ENCODE measurements at places on chromosomes 5 and 9. TPM values are rescaled to one million over a fixed set of nuclear protein-coding genes. Genes with fewer than 3 reads are reported as not detected.
A peak's percentile ranks its signal among the peaks of the same experiment; 100 is the strongest.

GRCh38 chr9:5500441-5501235, 9.7 kb upstream of the PDCD1LG2 start:
- H3K27ac ChIP-seq, result no peak overlapping the region
- no peaks in the 10 kb centered on the region for H3K4me1 ChIP-seq
- DNase-seq, result no peak
- H3K4me3 ChIP-seq, result no peak overlapping the region
- no peaks in the 10 kb centered on the region for H3K36me3 ChIP-seq

FGF1 gene
- total RNA-seq, result not detected

GRCh38 chr9:35856882-35857281, 13.3 kb downstream of the OR13J1 start:
- DNase-seq, result no peak
- H3K4me1 ChIP-seq, result no peaks in the 10 kb centered on the region
- H3K27me3 ChIP-seq, result no peaks in the 10 kb centered on the region
- H3K4me3 ChIP-seq, result no peak overlapping the region
- no peaks in the 10 kb centered on the region for H3K36me3 ChIP-seq

DNA sequence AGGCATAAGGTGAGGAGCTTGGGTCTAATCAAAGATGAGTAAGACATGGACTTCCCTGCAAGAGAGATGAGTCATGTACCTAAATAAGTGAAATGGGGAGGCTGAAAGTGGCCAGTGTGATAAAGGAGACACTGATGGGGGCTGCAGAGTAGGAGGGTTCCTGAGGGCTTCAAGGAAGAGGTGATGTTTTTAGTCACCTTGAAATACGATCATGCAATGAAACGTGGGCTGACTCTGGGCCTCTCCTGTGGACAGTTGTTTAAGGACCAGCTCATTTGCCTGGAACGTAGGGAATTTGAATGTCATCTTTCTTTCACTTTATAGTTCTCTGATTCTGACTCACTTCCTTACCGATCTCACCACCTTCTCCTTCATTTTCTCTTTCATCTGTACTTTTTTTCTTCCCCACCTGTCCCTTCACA, 49.6 kb upstream of the CPLX2 start:
- no peak for DNase-seq
- no peaks in the 10 kb centered on the region for H3K27me3 ChIP-seq

CCNI2 gene
- total RNA-seq, result not detected

DNA sequence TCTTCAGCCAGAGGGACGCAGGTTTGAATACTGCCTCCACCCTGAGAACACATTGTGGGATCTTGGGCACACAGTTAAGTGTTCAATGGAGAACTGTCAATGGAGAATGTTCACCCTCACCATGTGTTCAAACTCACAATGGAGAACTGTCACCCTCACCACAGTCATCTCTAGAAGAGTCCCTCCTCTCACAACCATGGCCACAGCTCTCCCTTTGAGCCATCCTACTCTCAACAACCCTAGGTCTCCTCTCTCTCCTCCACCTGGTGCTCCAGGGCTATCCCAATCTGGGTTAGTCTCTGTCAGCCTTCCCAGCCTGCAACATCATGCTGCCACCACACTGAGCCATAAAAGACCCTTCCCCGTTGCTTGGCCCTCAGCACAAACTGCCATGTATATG, 36.3 kb upstream of the HAND1 start:
- no peaks in the 10 kb centered on the region for H3K27me3 ChIP-seq
- no peaks in the 10 kb centered on the region for H3K36me3 ChIP-seq
- H3K4me1 ChIP-seq, result peaks cover 8% of the 10 kb centered on the region
- no peak overlapping the region for H3K27ac ChIP-seq

DNA sequence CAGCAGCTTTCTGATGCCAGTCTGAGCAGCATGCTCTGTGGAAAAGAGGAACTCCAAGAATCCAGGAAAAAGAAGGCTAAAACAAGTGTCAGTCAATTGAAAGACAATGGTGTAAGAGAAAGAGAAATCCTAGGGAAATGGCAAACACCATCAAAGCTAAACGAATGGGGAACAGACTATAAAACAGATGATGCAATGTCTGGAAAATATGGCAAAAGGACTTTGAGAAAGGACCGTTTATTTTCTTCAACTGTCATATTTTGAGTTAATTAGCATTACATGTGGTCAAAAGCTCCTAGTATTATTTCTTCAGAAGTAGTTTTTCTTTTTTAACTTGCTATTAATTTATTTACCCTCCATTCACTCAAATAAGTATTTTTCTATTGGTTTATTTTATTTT, 465.2 kb downstream of the LRRC70 start:
- no peaks in the 10 kb centered on the region for H3K27me3 ChIP-seq
- H3K27ac ChIP-seq, result no peak overlapping the region
- H3K4me1 ChIP-seq, result peaks cover 10% of the 10 kb centered on the region
- H3K36me3 ChIP-seq, result no peaks in the 10 kb centered on the region
- H3K4me3 ChIP-seq, result no peak overlapping the region

DNA sequence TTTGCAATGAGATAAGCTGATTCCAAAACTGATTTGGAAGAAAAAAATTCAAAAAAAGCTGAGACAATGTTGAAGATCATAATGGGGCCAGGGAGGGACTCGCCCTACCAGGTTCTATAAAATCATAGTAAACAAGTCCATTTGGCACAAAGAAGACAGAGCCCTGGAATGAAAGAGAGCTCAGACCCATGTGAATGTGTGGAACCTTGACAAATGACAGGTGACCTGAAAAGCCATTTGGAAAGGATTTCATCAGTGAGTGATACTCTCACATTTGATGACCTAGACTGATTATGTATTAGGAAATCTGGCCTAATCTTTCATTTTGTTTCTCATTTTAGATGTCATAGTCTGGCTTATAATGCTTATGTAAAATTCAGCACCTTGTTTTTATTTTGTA, 26.8 kb downstream of the SPTAN1 start:
- H3K27me3 ChIP-seq, result no peaks in the 10 kb centered on the region
- no peaks in the 10 kb centered on the region for H3K4me1 ChIP-seq
- H3K36me3 ChIP-seq, result peaks cover 27% of the 10 kb centered on the region

ZDHHC11 gene
- total RNA-seq, result 0.92 TPM

DCP2 gene
- 123 TPM for total RNA-seq

DNA sequence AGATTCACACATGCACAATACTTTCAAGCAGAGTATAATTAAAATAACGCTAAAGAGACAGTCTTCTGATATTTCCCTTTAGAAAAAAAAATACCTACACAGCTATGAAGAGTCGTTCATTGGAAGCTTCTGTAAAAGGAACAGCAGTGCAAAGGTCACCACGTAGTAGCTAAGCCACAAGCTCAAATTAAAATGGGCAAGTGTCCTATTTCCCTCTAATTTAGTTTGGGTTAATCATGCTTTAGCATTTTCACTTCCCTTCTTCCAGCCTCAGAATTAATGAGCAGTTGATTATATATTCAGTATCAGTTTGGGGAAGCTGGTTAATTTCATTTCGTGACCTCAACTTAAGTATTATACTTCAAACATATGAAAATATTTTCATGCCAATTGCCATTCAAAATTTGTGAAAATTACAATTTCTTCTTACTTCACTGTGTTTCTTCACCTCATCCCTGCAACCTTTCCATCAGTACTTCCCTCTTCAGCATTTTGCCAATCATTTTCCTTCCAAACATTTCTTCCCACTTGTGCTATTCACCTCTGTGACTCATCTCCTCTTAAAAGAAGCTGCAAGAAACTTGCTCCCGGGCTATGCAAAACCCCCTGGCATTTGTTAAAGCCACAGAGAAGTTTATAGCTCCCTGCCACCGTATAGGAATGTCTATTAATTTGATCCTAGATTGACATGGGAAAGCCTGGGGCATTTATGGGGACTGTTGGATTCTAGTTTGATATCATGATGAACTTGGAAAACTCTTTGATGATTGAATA, 83.0 kb downstream of the DMRTA1 start:
- H3K36me3 ChIP-seq, result no peaks in the 10 kb centered on the region
- H3K27me3 ChIP-seq, result no peaks in the 10 kb centered on the region
- no peak overlapping the region for H3K4me3 ChIP-seq
- DNase-seq, result no peak
- H3K27ac ChIP-seq, result no peak overlapping the region

AJM1 gene
- not detected for total RNA-seq

TMEM174 gene
- not detected for total RNA-seq

SLC25A25 gene
- total RNA-seq, result 8.5 TPM

PRELID2 gene
- total RNA-seq, result 25.9 TPM

GRCh38 chr5:133792024-133792423, 176.4 kb downstream of the C5orf15 start:
- H3K27me3 ChIP-seq, result no peaks in the 10 kb centered on the region
- H3K36me3 ChIP-seq, result no peaks in the 10 kb centered on the region

LURAP1L gene
- total RNA-seq, result 0.77 TPM

GRCh38 chr9:84926793-84927192, 257.3 kb downstream of the NTRK2 start:
- H3K4me1 ChIP-seq, result peaks cover 19% of the 10 kb centered on the region
- H3K4me3 ChIP-seq, result no peak overlapping the region
- H3K36me3 ChIP-seq, result no peaks in the 10 kb centered on the region
- no peak for DNase-seq
- H3K27me3 ChIP-seq, result no peaks in the 10 kb centered on the region

DNA sequence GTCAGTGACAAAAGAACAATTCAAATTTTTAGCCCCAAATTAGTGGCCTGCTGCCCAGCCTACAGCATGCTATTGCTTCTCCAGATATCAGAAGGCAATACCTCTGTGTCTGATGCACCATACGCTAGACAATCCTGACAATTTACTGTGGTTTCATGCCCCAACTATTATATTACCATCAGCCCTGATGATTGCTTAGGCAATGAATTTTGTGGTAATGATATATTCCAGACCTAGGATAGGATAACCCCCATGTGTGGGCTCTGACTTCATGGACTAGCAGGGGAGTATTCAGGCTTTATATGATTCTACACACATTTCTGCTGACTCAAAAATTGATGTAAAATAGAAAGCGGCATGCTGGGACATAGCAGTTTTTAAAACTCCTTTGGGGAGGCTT, 168.7 kb upstream of the FST start:
- H3K4me1 ChIP-seq, result no peaks in the 10 kb centered on the region
- H3K27me3 ChIP-seq, result no peaks in the 10 kb centered on the region
- no peak for DNase-seq
- H3K27ac ChIP-seq, result no peak overlapping the region

ACOT12 gene
- not detected for total RNA-seq

DNA sequence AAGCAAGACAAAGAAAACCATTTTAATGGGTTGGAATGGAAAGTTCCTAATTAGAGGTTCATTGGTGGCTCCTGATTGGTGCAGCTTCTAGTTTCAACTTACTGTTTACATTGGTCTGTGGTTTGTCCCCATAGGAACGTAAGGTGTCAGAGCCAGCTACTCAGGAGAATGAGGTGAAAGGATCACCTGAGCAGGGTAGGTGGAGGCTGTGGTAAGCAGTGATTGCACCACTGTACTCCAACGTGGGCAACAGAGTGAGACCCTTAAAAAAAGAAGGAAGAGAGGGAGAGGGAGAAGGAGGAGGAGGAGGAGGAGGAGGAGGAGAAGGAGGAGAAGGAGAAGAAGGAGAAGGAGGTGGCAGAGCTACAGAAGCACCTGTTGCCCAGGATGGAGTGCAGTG, 30.4 kb downstream of the KCNIP1 start:
- no peak overlapping the region for H3K4me3 ChIP-seq
- H3K4me1 ChIP-seq, result peaks cover 28% of the 10 kb centered on the region
- no peaks in the 10 kb centered on the region for H3K27me3 ChIP-seq
- no peak for DNase-seq

CATSPER3 gene
- not detected for total RNA-seq

PTGS1 gene
- total RNA-seq, result 1.8 TPM

GRCh38 chr5:13325765-13326164, 618.7 kb downstream of the DNAH5 start:
- H3K36me3 ChIP-seq, result no peaks in the 10 kb centered on the region
- H3K4me3 ChIP-seq, result no peak overlapping the region
- H3K4me1 ChIP-seq, result no peaks in the 10 kb centered on the region
- H3K27ac ChIP-seq, result no peak overlapping the region
- no peak for DNase-seq
- no peaks in the 10 kb centered on the region for H3K27me3 ChIP-seq

ZNF454 gene
- 0.22 TPM for total RNA-seq

DMRT3 gene
- 0.41 TPM for total RNA-seq

DNA sequence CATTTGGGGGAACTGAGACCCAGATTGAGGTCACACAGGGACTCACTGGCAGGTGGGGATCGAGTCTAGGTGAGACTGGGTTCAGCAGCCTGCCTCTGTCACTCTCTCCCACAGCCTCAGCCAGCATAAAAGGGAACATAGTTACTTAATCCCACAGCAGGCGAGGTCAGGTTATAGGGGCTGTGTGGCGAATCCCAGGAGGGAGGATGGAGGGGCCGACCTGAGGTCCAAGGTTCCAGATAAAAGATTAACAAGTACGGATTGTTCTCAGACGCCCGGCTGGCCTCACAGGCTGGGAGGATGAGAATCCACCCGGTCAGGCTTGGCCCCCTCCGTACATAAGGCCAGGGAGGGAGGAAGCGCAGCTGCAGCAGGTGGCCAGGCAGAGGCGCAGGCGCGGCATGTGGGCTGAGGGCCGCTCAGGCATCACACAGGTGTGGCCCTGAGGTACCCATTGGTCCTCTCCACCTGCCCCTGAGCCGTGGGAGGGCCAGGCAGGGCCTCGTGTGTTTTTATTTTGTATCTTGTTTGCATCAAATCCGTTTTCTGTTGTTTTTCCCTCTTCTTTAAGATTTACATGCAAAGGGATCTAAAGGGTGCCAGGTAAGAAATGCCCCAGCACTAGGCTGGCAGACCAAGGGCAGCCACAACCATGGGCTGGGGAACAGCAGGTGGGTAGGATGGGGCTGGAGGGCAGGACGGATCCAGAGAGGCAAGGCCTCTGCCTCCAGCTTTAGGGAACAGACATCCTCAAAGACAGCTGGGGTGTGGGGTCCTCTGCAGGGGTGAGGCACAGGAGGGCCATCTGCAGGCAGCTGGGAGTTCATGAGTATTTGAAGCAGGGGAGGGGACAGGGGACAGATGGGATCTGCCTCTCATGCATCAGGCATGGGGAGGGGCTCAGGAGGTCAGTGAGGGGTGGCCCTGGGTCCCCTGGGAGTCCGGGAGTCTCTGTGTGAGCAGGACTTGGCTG, 3.6 kb downstream of the SUSD3 start:
- H3K27ac ChIP-seq, result no peak overlapping the region
- H3K36me3 ChIP-seq, result no peaks in the 10 kb centered on the region
- peak; percentile 58 for DNase-seq
- H3K4me3 ChIP-seq, result no peak overlapping the region

DNA sequence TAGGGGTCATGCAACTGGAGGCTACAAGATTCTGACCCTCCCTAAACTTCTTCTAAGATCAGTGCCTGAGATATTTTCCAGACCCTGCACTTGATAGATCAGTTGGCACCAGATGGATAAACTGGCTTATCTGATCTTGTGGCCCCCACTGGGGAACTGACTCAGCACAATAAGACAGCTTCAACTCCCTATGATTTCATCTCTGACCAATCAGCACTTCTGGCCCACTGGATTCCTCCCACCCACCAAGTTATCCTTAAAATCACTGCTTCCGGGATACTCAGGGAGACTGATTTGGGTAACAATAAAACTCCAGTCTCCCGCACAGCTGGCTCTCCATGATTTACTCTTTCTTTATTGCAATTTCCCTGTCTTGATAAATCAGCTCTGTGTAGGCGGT, 2180.4 kb upstream of the WWC1 start:
- no peaks in the 10 kb centered on the region for H3K36me3 ChIP-seq
- no peak overlapping the region for H3K4me3 ChIP-seq
- H3K27ac ChIP-seq, result no peak overlapping the region
- DNase-seq, result no peak

- H3K4me3 ChIP-seq, result peak overlapping the region; percentile 94
- H3K4me1 ChIP-seq, result peaks cover 12% of the 10 kb centered on the region
- DNase-seq, result peak; percentile 11
These were observed 657 bp downstream of the MTRR start for GRCh38 chr5:7869474-7870136.

IFNA21 gene
- total RNA-seq, result not detected

SERINC5 gene
- total RNA-seq, result 126 TPM

Measured in neural progenitor cell (in vitro differentiated cells).